Midbrain (tissue), 1 donor: ENCODE measurements at places on chromosomes 16 and 17.

DNA sequence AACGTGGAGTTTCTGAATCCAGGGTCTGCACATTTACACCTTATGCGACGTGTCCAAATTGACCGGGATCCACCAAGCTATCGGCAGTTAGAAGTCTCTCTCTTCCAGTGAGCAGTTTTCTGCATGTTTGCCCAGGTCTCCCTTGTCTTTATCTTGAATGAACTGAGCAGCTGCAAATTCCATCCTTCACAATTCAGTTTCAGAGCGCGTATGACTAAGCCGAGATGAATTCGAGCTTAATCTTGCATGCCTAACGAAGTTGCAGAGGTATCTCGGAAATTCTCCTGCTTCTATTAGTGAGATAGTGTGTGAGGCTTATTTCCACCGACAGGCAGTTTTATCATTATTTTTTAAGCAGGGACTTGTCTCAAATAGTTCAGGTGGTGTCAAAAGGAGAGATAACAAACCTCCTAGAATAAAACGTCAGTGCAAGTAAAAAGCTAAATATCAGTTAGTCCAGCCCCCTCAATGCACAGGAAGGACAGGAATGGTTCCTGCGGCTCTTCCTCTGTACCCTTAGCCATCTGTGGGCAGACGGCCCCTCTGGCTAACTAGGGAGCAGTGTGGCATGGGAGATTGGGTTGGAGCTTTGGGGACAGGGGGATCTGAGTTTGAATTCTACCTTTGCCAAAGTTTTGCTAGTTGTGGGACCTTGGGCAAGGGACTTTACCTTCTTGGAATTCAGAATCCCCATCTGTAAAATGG, 93.0 kb upstream of the GPR139 start:
- DNase-seq = no peak

DNA sequence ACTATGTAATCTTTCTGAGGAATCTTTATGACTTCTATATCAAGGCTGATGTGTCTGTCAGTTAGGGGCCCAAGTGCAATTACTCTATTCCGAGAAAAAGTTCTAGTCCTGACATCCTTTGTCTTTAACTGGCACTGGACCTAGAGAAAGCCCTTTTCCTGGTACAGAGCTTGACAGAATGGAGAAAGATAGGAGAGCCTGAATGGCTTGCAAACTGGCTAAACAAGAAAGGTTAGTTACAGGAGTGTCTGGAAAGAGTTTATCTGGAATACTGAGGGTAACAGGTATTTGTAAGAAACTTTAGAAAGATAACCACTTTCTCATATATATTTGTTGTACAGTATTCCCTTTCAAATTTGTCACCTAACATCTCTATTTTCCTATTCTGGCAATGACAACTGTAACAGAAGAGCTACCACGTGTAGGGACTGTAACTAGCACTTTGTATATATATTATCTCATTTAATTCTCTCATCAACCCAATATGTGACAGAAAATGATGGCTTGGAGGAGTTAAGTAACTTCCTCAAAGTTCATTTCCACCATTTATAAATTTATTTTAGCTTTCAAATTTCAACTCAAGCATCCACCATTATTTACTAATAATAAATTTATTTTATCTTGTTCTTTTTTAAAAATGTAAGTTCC, 97.4 kb upstream of the C17orf78 start:
- DNase-seq = no peak

DNA sequence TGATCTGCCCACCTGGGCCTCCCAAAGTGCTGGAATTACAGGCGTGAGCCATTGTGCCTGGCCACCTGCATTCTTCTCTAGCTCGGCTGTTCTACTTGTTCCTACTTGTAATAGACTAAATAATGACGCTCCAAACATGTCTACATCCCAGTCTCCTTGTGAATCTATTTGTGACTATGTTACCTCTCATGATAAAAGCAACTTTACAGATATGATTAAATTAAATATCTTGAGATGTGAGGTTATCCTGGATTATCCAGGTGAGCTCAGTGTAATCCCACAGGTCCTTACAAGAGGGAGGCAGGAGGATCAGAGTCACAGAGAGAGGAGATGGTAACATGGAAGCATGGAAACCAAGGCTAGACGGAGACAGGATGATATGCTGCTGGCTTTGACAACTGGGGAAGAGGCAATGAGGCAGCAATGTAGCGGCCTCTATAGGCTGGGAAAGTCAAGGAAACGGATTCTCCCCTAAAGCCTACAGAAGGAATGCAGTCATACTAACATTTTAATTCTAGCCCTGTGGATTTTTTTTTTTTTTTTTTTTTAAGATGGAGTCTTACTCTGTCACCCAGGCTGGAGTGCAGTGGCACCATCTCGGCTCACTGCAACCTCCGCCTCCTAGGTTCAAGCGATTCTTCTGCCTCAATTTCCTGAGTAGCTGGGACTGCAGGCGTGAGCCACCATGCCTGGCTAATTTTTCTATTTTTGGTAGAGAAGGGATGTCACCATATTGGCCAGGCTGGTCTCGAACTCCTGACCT, 5.0 kb upstream of the LASP1 start:
- no peak for DNase-seq

DNA sequence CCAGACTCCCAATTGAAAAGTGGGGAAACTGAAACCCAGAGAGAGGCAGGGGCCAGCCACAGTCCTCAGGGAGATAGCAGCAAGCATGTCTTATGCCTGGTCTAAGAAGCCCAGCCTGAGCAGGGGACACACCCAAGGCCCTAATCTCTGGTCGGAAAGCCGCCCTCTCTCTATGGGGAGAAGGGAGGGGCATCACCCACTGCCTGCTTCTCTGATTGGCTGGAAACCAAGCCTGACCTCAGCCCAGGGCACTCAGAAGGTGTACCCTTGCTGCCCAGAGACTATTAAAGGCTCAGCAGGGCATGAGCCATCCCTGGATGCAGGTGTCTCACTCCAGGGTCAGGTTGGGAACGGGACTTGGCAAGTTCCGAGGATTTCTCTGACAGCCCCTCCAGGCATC, 5.7 kb upstream of the KRT13 start:
- no peak for DNase-seq

DNA sequence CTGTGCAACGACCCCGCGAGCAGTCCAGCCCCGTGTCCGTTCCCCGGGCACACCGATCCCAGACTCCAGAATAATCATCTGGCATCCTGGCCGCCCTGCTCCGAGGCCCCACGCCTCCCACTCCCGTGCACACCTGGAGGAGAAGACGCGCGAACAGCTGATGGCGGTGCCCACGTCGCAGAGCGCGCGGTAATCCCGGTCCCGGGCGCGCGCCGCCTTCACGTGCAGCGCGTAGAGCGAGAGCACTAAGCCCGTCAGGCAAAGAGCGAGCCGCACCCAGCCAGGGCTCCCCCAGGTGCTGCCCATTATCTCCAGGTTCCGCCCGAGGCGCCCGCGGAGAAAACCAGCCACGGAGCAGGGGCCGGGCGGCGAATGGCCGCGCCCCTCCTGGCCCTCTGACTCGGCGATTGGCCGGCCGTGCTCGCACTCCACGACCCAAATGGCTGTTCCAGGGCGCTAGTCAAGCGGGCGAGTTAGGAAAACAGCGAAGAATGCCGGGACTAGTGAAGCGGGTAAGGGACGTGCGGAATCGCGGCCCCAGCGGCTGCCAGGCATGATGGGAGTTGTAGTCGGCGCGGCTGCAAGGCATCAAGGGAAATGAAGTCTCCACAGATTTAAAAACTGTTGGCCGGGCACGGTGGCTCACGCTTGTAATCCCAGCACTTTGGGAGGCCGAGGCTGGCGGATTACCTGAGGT, at the start of gene VKORC1:
Gene VKORC1, minus strand, starts transcription at position 374 of the 697 bp plus-strand sequence. Its CDS starts 68 bp downstream, at position 306.
- DNase-seq = peak; percentile 91

DNA sequence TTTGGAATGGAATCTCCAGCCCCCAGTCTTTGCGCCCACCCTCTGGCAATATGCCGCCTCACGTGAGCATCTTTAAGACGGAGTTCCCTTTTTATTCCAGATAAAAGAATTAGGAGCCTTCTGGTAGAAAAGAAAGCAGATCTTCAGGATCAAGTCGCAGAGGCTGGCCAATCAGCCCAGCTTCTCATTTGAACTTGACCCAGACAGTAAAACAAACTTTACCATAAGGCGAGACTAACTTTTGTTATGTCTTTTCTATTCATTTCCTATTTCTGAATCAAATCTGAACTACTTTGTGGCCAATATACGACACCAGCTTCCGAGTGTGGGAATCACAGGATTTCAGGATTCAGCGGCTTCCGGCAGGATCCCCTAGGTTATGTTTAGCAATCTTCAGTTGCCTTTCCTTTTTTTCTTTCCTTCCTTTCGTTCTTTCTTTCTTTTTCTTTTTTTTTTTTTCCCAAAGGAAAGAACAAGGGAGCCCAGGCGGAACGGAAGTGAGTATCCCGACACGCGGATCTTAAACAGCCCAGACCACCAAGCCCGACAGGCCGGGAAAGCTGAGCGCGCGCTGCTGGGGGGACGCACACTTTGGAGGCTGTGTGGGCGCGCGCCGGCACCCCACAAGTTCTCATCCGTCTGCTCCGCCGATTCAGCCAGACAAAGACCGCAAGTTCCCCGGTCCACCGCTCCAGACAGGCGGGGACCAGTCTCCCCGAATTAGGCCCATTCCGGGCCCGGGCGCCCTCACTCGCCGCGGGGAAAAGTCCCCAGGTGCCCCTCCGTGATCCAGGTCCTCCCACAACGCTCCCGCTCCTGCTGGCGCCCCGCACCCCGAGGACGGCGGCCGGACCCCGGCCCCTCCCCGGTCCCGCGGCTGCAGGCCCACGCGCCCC, 633 bp downstream of the TBC1D16 start:
- no peak for DNase-seq

GRCh38 chr16:54703339-54703738, 227.3 kb upstream of the IRX5 start:
- no peak for DNase-seq

DNA sequence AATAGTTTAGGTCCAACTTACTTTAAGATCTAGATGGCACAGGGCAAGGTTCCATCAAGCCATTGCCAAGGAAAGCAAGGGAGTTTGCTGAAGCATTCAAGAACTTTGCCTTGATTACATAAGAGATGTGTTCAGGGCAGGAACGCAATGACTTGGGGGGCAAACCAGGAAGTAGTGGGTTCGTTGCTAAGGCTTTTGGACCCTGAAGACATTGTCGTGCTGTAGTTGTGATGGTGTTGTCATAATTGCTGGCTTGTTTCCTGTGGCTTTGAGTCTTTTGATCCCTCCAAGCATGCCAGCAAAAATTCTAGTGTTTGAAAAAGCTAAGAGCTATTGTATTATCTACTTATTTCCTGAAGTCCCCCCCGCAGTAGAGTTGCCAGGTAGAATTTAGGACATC, 70.7 kb upstream of the HNF1B start:
- no peak for DNase-seq
